Stimulated activated CD4-positive, alpha-beta T cell treated with anti-CD3 and anti-CD28 coated beads, Interleukin-1b, Interleukin-23, amount 100 ng/mL, for 1 hour (primary cell): ENCODE measurements at places on chromosomes 2 and 18.

- DNase-seq = no peak
These were observed 64.0 kb upstream of the PMAIP1 start for GRCh38 chr18:59835605-59836379.

DNA sequence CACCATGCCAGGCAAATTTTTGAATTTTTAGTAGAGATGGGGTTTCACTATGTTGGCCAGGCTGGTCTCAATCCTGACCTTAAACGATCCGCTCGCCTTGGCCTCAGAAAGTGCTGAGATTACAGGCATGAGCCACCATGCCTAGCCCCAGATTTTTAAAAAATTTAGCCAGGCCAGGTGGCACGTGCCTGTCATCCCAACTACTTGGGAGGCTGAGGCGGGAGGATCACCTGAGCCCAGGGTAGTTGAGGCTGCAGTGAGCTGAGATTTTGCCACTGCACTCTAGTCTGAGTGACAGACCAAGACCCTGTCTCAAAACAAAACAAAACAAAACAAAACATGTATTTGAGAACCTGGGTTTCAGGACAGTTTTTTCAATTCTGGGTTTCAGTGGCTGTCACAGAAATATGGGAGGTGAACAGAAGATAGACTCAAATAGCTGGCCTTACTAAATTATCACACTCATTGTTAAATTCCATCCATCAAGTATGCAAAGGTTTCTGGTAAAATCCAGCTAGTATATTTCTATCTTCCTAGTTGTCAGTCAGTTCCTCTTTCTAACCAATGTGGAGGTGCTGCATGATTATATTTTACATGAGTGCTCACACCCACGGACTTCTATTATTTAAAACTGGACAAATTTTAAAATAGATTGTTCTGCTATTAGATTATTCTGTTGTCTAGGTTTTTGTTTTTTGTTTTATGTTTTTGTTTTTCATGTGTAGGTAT lies 5.4 kb downstream of the ALPG start:
- DNase-seq = no peak

DNA sequence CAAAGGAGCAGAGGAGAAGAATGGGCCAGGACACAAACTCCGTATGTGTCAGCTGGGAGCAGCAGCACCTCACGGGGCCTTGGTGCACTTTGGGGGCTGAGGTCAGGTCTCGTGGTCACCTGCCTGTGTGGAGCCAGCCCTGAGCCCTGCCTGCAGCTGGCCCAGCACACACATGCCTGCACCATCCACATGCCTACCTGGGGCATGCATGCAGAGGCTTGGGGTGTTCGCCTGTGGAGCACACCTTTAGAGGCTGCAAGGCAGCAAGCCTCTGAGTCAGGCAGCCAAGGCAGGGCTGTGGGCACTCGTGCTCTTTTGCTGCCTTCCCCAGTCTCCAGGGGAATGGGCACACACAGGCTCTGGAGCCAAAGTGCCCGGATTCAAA lies 36.0 kb downstream of the ARHGEF4 start:
- no peak for DNase-seq

DNA sequence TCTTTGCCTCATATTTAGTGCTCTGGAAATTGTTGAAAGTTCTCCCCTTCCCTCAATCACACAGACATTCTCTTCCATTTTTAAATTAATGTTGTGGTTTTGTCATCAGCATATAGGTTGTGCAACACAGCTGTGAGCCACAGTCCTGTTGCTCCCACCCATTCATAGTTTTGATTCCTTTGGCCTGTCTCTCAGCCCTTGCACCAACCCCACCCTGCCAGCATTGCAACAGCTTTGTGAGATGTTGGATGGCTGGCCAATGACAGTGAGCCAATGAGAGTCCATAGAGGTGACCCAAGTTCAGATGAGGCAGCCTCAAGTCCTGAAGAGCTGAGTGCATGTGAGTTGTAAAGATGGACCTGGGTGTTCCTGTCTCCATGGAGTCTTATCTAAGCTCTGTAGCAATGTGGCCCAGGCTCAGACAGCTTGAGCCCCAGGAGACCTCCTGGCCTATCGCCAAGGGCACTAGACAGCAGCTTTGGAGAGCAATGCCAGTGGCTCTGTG lies 775.5 kb downstream of the RNF144A start:
- no peak for DNase-seq

DNA sequence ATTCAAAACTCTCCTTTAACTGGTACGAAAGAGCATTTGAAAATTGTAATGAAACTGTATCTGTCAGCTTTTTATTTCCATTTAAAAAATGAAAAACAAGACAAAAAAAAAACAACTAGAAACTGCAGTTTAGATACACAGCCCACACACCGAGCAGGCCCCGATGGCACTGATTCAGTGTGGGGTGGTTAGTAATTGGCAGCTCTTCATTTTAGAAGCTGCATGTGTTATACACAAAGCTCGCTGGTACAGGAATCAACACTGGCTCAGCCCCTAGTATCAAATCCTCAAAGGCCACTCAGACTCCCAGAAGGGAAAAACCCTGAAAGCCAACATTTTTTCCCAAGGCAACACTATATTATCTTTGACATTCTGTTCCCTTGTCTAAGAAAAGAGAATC lies 30.5 kb upstream of the RMDN2 start:
- DNase-seq = no peak

DNA sequence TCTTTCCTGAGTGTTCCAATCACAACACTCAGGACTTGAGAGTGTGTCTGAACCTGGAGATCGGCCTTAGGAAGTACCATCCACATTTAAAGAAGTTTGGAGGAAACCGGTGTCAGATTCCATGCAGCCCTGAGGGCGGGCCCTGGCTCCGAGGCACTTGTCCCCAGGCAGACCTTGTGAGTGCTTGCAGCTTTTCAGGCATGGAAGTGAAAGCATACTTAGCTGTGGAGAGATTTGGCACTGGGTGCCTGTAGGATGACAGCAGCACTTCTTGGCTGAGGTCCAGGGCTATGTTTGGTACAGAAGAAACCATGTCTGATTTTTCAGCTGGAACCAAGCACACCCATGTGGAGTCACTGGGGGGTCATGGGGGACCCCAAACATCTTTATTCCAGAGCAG lies 230.8 kb downstream of the SEPTIN10 start:
- DNase-seq = no peak

- DNase-seq = no peak
These were observed 93.1 kb downstream of the SPATS2L start for GRCh38 chr2:200399636-200400035.

DNA sequence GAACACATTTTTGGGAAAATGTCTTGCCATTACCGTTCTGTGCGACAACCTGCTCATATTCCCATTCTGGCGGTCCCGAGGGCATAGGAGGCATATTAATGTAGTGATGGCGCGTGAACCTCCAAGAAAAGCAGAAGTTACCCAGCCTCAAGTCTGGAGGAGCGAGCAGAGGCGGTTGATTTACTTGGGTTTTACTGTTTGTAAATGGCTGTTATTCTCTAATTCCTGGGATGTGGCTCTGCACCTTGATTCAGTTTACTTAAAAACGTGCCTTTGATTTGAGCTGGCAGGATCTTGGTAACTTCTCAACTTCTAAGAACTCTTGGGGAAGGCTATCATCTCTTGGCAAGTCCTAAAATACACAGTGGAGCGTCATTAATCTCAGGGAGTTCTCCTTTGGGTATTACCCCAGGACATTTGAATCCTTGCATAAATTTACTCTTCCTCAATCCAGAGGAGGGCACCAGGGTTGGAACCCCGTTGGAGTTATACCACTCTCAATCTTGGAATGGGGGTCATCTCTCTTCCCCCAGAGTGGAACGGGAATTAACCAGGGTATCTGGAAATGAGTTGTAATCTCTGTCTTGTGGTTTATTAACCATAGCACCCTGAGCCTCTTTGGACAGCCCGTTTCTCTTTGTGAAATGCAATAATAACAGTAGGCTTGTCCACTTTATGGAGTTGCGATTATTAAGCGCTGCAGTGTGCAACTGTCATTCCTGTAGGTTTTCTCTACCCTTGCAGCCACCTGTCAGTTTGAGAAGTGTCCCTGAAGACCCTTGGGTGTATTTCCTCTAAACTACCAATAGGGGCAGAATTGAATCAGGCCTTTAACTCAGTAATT lies 2.1 kb downstream of the HK2 start:
- no peak for DNase-seq

GRCh38 chr2:241120440-241120839 lies 18.4 kb upstream of the MTERF4 start:
- no peak for DNase-seq

- DNase-seq = no peak
These were observed 55.2 kb upstream of the REV1 start for GRCh38 chr2:99545066-99545465.

DNA sequence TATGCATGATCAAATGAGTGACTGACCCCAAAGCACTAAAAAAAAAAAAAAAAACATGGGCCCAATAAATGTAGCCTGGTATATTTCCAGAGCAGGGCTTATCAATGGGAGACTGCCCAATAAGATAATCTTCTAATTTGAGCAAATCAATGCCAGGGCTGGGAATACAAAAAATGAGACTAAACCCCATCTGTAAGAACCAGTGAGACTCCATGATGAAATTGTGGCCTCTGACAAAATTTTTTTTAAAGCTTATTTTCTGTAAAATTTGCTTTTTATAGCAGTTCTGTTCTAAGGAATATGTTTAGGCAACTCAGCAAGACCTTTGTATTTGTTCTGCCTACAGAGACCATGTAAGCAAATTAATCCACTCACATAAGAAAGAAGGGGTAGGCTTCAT lies 186.8 kb upstream of the CCDC150 start:
- DNase-seq = no peak

GRCh38 chr2:234496835-234497593 lies at the start of gene ARL4C:
ARL4C (minus strand) TSS chr2:234497081; CDS start chr2:234496586, 495 bp downstream.
- peak; percentile 40 for DNase-seq

- peak; percentile 54 for DNase-seq
These were observed at the start of gene ITM2C for GRCh38 chr2:230864605-230865306. ITM2C (plus strand) TSS chr2:230864942; CDS start chr2:230865026, 84 bp downstream.

DNA sequence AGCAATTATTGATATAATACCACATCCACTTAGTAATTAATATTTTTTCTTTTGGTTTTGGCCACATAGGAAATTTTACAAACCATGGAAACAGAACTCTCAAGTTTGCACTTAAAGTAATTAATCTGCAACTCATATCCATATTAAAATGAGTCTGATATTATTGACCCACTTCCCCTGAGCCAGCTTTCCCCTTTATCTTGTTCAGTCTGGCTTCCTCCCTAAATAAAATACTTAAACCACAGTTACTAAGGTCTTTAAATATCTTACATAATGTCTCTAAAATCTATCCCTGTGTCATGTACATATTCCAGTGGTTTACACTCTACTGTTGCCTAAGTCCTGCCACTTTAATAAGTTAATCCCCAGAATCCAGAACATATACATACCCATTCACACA lies 564.9 kb upstream of the FSHR start:
- no peak for DNase-seq

DNA sequence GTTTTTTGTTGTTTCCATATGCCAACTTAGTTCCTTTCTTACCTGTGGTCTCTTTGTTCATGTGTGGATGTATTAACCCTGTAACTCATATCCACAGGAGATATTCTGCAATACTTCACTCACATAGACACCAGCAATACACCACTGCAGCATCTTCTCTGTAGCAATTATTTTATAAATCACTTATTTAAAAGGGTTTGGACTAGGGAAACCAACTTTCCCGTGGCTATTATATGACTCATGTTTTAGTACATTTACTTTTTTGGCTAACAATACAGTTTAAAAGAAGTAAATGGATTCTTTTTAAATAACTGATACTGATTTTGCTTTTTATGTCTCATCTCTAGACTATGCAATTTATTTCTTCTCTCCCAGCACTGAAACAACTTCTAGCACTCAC lies 488.9 kb downstream of the MBD2 start:
- DNase-seq = no peak

DNA sequence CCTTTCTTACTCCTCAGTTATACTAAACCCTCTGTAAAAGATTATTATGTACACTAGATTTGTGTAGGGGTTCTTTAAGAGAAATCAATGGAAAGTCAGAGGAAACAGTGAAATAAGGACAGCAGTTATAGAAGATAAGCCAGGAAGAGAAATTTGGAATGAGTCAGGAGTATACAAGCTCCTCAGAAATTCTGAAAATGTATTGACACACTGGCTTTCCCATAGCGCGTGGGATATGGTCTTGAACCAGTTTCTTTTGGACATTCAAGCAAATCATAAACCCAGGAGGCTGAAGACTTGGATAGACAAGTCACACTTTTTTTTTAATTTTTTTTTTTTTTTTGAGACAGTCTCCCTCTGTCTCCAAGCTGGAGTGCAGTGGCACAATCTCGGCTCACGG lies 316.1 kb upstream of the MMADHC start:
- DNase-seq = no peak

DNA sequence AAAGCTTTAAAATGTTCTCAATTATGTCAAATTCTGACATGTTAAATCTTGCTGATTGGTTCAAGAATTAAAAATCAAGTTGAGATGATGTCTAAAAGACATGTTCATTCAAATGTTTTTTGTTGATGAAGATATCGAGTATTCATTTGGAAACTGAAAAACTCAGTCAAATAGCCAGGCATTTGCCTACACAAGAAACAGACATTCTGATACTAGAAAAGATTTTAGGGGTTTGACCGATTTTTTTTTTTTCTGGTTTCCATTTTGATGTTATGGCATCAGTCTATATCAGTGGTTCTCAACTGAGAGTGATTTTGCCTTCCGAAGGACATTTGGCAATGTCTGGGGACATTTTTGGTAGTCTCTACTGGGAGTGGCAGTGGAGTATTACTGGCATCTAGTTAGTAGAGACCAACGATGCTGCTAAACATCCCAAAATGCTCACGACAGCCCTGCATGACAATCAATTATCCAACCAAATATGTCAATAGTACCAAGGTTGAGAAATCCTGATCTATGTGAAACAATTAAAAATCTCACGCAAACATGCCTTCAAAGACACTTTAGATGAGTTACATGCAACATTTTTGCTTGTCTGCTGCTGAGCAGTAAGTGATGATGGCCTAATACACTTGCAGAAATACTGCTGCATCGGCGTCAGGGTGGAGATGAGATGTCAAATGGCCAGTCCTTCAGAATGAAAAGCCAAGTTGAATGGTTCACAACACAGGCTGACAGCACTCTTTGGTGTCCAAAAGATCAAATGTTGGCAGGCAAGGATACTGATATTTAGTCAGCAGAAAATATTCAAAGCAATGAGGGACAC lies 12.5 kb downstream of the RASGRP3 start:
- DNase-seq = no peak

GRCh38 chr2:231007286-231008098 lies 11.6 kb downstream of the SPATA3 start:
- no peak for DNase-seq

DNA sequence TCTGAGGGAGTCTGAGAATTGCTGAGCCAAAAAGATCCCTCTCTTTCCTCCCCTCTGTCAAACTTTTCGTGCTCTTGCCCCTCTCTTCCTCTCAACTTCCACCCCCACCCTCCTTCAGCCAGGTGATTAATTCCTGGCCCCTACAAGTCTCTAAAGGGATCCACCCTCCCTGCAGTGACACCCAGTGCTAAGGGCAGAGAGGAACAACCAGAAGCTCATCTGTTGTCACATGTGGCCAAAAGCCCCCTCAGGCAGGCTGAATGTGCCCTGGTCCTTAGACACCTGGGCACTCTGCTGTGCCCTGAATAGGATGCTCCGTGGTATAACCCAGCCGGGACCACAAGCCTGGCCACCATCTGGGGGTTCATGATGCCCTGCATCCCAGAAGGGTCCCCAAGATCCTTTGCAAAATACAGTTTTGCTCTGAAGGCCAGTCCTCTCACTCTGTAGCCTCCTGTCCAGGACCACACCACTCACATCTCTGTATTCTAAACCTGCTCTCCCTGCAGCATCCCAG lies 234.4 kb downstream of the BCL11A start:
- DNase-seq = no peak
